Activated naive CD4-positive, alpha-beta T cell treated with anti-CD3 and anti-CD28 coated beads, Interleukin-2, amount 50 U/mL, for 16 hours (primary cell): ENCODE measurements at places on chromosomes 12 and 14.
A peak's percentile ranks its signal among the peaks of the same experiment; 100 is the strongest.

DNA sequence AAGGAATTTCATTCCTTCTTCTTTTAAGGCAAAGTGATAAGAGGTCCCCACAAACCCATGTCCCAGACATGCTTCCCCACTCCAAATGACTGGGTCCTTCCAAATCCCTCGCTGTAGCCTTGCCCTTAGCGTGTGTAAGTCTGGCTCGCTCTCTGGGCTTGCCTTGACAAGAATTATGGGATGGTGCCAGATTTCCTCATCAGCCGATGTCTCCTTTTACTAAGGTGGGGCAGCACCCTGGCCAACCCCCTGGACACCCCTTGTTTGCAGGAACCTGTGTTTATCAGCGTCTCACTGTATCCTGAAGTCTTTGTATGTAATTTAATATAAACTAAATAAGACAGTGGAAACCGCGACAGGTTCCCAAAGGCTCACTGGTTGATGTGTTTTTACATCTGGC is 493.3 kb downstream of the EGLN3 start:
- DNase-seq: no peak

DNA sequence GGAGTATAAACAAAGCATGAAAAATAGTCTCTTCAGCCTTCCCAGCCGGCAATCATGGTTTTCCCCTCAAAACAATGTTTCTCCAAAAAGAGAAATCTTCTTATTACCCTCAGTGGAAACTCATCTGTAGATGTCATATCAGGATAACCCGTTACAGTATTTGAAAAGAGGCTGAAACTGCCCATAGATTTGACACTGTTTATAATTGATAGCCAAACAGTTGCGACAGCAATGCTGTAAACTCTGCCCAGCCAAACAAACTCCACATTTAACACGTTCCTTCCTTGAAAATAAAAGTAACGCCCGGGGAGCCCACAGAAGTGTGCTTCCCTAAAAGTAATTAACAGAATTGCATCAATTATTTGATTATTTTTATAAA is 201.3 kb upstream of the FOXN3 start:
- no peak for DNase-seq

DNA sequence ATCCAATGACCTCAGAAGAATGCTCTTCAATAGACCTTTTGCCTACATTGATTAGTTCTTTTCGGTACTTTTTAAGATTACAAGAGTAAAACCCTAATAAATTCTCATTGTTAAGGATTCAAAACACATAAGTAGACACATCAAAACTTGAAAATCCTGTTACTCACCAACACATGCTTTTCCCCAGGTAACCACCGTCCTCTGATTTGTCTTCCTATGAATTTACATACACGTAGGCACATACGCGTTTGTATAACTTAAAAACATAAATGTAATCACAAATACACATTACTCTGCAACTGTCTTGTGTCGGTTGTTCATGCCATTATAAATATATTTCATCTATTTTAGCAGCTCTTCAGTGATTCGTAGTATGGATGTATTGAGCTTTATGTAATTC is 910 bp upstream of the WASHC4 start:
- DNase-seq: no peak

DNA sequence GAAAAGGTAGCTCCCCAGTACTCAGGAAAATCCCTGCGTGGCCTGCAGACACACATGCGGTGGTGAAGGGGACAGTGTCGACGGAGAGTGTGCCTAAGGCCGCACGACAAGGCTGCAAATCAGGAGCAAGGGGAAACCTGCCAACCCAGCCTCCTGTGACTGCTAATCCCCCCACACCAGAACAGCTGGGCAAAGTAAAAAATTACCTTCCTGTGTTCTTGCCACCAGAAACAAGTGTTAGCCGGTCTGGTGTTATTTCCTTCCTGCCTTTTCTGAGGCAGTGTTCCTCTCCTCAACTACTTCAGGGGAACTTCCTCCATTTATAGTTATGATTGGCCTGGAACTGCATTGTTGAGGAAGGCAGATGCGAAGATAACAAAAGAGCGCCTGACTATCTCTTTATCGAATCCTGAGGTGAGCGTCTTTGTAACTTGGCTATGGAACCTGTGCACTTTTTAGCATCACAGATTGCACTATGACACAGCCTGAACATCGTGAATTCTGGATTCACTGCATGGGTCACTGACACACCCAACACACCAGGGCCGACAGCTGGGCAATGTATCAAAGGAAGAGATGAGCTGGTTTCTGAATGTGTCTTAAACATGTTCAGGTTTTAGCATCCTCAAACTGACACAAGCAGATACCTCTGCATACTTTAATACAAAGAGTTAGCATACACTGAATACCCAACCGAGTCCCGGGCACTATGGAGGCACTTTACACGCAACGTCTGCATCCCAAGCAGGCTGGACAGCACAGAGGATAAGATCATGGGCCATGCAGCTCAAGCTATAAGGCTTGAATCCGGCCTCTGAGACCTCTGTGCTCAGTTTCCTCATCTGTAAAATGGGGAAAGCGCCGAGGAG is 28.9 kb downstream of the SLC15A4 start:
- DNase-seq: no peak

DNA sequence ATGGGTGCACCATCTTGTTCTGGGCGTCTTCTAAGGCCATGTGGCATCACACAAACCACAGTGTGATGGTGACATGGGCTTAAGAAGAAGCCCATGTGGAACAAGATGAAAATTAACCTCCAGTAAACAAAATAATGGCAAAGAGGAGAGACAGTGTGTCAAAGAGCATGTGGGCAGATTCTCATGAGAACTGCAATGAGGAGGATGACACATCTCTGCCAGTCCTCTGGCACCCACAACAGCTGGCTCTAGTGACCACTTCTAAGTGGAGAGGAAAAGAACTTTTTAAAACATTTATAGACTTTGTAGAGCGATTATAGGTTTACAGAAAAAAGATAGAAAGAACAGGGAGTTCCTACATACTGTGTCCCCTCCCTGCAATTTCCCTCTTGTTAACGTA is 401.4 kb downstream of the ATP23 start:
- no peak for DNase-seq

- DNase-seq: no peak
Measured at GRCh38 chr12:27843714-27844245, 63.7 kb upstream of the MANSC4 start.

GRCh38 chr14:85583380-85583779 is 53.4 kb downstream of the FLRT2 start:
- no peak for DNase-seq

- DNase-seq: no peak
Measured at GRCh38 chr12:50218386-50218785, 51.2 kb upstream of the CERS5 start.

GRCh38 chr12:57118711-57119271 is 7.6 kb upstream of the STAT6 start:
- no peak for DNase-seq

- no peak for DNase-seq
Measured at GRCh38 chr14:68519671-68520187, 273.1 kb downstream of the ZFP36L1 start.

DNA sequence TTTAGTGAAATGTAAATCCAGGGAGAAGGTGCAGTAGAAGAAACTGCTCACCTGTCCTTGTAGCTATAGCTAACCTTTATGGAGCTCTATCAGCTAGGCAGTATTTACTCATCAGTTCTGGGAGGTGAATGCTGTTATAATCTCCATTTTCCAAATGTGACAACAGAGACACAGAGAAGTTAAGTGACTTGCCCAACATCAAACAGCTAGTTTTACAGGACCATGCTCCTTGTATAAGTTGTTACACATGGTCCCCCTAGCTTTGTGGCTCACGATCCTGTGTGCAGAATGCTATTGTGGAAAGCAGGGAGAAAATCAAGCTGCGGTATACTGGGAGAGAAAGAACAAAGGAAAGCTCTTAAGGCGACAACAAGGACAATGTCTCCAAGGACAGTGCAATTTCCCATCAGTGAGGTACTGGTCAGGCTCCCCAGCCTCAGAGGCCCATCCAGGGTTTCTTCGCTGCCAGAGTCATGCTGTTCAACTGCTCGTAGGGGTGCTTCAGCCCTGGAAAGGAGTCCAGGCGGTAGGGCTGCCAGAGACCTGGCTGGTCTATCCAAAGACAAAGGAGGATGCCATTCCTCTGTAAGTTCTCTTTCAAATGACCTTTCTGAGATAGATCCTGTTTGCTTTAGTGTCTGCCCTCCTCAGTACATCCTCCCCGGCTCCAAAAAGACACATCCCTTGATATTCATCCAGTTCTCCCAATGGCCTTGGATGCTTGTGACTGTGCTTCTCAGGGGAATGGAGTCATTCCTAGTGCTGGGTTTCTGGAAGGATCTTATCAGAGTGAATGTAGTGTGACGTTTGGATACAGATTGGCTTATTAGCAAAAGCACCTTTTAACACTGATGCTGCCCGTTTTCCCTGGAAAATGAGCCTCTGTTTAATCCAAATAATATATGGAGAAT is 95.5 kb downstream of the ARF6 start:
- DNase-seq: no peak

DNA sequence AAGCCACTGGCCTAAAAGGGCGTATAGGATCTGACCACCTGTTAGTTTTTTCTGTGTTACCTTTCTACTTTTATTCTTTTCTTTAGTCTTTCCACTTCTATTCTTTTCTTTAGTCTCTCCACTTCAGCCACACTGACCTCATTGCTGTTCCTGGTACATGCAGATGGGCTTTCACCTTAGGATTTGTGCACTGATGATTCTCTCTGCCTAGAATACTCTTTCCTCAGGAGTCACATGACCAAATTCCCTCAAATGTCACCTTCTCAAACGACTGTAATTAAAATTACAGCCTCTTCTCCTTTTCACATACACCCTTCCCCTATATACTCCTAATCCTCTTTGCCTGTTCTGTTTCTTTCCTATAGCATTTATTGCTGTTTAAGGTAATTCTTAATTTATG is 36.0 kb downstream of the GPHN start:
- no peak for DNase-seq

DNA sequence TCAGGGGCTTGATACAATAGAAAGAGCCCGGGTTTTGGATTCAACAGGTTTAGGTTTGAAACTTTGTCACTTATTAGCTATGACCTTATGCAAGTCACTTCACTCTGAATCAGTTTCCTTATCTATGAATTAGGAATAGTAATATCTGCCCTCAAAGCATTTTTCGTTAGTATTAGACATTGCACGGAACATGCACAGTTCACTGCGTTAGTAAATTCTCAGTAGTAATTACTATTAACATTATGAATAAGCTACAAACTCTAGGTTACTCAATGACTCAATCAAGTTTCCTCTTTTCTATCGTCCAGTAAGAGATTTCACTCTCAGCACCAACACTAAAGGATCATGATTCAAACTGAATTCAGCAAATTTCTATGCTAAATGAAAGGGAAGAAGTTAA is 150.3 kb downstream of the CEP83 start:
- no peak for DNase-seq

- no peak for DNase-seq
Measured at GRCh38 chr12:52971679-52972329, 22.9 kb downstream of the KRT18 start.

GRCh38 chr12:18906395-18906794 is 168.5 kb downstream of the CAPZA3 start:
- no peak for DNase-seq

- DNase-seq: no peak
Measured at GRCh38 chr12:96153131-96153725, 40.9 kb upstream of the ELK3 start.

DNA sequence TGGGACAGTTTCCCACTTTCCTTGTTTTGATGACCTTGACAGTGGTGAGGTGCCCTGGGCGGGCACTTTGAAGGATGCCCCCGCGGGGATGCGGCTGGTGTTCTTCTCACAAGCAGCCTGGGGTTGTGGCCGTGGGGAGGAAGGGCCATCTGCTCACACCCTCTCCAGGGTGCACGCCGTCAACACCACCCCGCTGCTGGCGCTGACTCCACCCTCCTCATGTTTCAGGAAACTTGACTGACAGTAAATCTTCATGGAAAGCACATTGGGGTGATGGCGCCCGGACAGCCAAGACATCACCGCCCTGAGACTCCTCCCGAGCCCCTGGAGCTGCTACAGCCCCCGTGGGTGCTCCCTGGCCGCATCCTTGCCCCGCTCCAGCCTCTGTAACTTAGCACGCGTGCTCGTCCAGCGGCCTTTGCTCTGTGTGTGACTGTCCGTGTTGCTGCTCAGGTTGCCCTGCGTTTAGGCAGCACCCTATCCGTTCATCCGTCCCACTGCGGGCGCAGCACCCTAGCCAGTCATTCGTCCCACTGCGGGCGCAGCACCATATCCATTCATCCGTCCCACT is 150.2 kb upstream of the C14orf180 start:
- DNase-seq: peak; percentile 4

DNA sequence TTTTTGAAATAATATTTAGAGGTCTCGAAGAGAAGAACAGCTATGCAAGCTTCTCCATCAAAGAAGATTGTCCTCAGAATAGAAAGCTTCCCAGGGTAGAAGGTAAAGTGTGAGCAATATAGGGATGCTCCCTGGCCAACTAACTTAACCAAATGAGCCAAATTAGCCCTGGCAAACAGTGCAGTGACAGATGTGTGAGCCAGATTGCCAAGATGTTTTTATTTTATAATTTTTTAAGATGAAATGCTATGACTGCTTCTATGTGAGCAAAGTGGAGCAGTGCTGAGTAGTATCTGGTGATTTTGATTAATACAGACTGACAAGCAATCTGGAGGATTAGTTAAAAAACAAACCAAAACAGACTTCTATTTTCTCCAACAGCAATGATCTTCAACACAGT is 202.1 kb downstream of the NOVA1 start:
- DNase-seq: no peak

DNA sequence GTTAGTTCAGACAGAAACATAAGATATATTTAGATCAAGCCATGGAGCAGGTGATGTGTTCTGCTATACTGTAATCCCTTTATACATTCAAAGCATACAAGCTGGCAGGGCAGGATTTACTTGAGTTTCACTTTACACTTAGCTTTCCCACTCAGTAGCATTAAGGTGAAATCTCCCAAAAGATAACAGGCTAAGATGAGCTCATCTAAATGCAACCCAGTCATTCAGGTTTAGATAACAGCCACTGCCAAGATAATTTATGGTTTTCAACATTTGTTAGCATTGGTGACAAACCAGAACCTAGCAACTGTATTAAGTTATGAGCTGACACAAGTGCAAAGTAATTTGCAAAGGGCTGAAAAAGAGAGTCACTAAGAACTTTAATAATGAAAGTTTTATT is 925.1 kb upstream of the ATXN7L3B start:
- no peak for DNase-seq

- no peak for DNase-seq
Measured at GRCh38 chr14:31717294-31718085, 156.3 kb downstream of the NUBPL start.

- DNase-seq: no peak
Measured at GRCh38 chr12:25812295-25812694, 146.2 kb upstream of the RASSF8 start.

DNA sequence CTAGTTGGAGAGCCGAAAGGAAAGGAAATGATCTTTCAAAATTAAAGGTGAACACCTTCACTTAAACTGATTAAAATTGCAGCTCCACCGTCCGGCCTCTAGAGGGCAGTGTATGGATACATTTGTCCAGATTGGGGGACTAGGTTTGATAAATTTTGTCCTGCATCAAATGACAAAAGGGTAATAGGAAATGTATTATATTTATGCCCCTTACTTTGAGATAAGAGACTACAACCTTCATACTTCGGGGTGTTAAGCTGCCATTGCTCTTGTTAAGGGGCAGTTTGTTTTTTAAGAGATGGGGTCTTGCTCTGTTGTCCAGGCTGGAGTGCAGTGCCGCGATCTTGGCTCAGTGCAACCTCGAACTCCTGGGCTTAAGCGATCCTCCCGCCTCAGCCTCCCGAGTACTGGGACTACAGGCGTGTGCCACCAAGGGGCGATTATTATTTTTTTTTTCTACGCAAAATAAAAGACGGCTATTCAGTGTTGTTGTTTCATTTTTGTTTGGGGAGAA is 818 bp upstream of the SUOX start:
- peak; percentile 49 for DNase-seq

GRCh38 chr12:32273063-32273522 is 126.3 kb upstream of the FGD4 start:
- no peak for DNase-seq
